ENCODE measurements at places on chromosomes 11 and 22.

- DNase-seq, result peak; percentile 60
These were observed 60.5 kb downstream of the CYB5R2 start for GRCh38 chr11:7612661-7613393.

GRCh38 chr11:91922846-91923245 lies 301.8 kb upstream of the FAT3 start:
- no peak for DNase-seq

GRCh38 chr11:10926801-10927211 lies 69.0 kb upstream of the ZBED5 start:
- no peak for DNase-seq

- DNase-seq, result no peak
These were observed 7.8 kb upstream of the DUSP18 start for GRCh38 chr22:30675436-30675835.

GRCh38 chr22:42577623-42578240 lies 24.0 kb downstream of the SERHL2 start:
- no peak for DNase-seq

Measured in amniotic epithelial cell (primary cell).